ENCODE measurements at places on chromosomes 4 and X. TPM values are rescaled to one million over a fixed set of nuclear protein-coding genes. Genes with fewer than 3 reads are reported as not detected.

Gene XAGE2
- not detected for total RNA-seq

Gene REPS2
- total RNA-seq, result 0.65 TPM

GRCh38 chrX:37776283-37776986 is 3.4 kb upstream of the CYBB start:
- DNase-seq, result no peak

- DNase-seq, result no peak
Observed at GRCh38 chrX:17741123-17741511, 3.8 kb downstream of the SCML1 start.

DNA sequence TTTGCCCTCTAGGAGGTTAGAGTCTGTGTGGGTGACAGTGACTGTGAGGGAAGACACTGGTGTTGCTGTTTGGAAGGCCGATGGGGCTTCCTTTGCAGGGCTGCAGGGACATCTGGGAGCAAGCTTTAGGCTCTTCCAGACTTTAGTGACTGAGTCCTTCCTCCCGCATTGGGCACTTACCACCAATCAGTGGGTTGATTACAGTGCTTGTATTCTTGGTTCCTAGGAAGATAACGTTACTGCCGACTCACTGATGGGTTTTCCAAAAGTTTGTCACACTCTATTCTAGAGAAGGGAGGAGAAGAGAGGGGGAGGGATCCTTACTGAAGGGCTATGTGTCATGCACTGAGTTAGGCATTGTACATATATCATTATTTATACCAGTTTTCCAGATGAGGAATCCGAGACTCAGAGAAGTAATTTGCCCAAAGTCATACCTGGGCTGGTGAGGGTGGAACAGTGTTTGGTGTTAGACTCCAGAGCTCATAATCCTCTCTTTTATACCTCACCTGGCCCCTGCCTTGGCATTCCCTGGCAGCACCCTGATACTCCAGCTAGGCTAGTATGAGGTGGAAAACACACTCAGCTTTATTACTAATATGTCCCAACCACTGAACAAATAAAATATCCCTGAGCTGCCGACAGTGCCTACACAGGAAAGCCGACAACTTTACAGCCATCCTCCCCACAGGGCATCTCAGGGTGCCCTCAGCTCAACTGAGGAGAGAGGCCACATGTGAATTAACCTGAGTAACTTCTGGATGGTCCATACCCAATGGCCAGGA is 3.8 kb downstream of the CHST7 start:
- no peak for DNase-seq

DNA sequence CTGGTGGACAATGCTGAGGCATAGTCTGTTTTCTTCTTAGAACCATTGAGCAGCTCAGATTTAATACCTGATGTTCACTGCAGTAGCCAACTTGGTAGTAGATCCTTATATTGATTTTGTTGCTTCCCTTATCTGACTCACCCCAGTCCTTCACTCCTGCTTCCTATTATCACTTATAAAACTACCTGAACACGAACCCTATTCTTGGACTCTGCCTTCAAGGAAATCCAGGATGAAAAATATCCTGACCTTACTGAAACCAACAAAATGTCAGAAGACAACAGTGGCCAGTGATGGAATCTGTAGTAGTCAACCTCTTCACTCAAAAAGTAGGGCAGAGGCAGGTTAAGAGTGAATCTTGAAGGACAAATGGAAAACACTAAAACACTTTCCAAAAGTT is 98.1 kb downstream of the CPEB2 start:
- no peak for DNase-seq
